Right atrium auricular region (tissue), 2 donors: ENCODE measurements at places on chromosomes 3 and 15. TPM values are rescaled to one million over a fixed set of nuclear protein-coding genes. Genes with fewer than 3 reads are reported as not detected.

Gene ZNF662
- 1.7 TPM for total RNA-seq

Gene LRRC31
- not detected for total RNA-seq

DNA sequence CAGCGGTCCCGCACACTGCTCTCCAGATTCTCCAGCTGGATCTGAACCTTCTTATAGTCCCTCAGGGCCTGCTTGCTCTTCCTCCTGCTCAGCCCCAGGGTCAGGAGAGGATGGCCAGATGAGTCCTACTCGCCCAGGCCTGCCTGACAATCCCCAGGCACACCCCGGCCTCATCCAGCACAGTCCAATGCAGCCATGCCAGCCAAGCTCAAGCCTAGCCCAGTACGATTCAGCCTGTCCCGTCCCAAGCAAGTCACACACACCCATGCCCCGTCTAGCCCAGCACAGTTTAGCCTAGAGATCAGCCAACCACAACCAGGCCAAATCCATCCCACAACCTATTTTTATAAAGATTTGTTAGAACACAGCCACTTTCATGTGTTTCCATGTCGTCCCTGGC lies 16.8 kb downstream of the PLXNB1 start:
- H3K36me3 ChIP-seq, result peaks cover 98% of the 10 kb centered on the region
- no peak overlapping the region for H3K4me3 ChIP-seq
- no peaks in the 10 kb centered on the region for H3K4me1 ChIP-seq
- no peaks in the 10 kb centered on the region for H3K27me3 ChIP-seq

DNA sequence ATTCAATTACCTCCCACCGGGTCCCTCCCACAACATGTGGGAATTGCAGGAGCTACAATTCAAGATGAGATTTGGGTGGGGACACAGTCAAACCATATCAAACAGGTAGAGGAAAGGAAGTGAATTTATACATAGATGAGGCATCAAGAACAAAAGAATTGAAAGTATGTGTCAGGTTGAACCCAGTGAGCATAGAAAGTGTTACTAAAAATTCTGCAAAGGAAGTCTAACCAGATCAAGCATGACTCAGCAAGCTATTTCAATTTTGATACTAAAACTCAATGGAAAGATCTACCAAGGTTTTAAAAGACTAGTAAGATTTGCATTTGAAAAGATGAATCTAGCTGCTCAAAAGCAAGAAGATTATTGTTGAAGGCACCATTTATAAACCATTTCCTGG lies 323.0 kb downstream of the ROBO2 start:
- H3K27me3 ChIP-seq, result no peaks in the 10 kb centered on the region
- no peak overlapping the region for H3K27ac ChIP-seq
- no peak for DNase-seq
- H3K4me1 ChIP-seq, result no peaks in the 10 kb centered on the region
- H3K4me3 ChIP-seq, result no peak overlapping the region

- no peaks in the 10 kb centered on the region for H3K27me3 ChIP-seq
- H3K4me1 ChIP-seq, result no peaks in the 10 kb centered on the region
- H3K27ac ChIP-seq, result no peak overlapping the region
- no peak overlapping the region for H3K4me3 ChIP-seq
- H3K36me3 ChIP-seq, result peaks cover 29% of the 10 kb centered on the region
Measured at GRCh38 chr3:28317438-28318022, 31.0 kb upstream of the ZCWPW2 start.
